ENCODE measurements at places on chromosomes 11 and 22.
A peak's percentile ranks its signal among the peaks of the same experiment; 100 is the strongest.

DNA sequence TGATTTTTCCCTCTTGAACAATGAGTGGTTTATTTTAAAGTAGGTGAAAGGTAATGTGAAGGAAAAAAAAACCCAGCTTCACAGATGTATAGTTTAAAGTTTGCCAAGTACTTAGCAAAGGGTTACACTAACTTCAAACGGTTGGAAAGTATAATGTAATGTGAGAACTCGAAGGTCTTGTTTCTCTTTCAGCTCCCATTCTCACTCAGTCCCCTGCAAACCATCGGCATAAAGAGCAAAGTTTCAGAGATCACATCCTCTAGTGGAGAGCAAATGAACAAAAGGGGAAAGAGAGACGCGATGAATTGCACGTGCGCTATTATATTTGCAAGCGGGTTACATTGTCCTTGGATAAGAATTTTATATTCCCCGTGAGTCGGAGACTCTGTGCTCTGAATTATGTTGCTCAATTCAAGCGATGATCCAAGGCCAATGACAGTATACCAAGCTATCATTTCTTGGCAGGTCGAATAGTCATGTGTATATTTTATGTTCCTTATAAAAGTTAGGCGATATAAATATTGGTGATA, 37.6 kb upstream of the BIRC3 start:
- no peak for DNase-seq

DNA sequence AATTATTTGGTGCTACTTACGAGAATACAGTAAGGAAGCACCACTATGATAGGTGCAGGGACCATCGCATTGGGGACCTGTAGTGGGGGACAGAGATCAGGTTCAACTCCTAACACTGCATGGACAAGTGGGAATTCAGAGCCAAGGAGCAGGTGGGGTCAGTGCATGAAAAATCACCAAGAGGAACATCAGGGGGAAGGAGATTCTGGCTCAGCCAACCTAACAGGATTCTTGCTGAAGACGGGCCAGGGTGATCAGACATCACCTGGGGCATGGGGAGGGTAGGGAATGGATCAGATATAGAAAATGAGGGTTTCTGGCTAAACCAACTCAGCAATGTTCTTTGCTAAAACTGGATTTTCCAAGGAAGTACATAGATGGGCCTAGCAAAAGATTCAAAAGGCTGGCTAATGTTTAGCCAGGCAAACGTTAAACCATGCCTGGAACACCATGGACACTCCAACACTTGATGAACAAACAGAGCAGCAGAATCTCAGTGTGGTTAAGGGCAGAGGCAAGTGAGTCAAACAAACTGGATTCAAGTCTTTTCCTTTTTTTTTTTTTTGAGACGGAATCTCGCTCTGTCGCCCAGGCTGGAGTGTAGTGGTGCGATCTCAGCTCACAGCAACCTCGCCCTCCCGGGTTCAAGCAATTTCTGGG, 70.0 kb downstream of the MICAL3 start:
- DNase-seq = no peak

- no peak for DNase-seq
Measured at GRCh38 chr11:81707881-81708280, 1025.8 kb downstream of the FAM181B start.

DNA sequence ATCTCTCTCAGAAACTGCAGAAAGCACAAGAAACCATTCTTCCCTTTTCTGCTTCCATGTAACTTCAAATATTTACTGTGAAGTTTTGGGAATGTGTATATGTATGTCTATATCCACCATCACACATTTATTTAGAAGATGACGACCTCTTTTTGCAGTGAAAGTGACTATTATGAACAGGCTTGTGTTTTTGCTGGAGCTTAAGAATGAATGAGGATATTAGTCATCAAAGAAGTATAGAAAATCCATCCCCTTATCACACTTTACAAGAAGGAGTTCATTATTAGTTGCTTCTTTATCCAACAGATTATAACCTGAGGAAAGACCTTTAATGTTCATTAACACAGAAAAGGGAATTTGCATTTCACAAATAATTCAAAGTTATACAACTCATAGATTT, 21.1 kb upstream of the SLC5A12 start:
- DNase-seq = no peak

- DNase-seq = no peak
Measured at GRCh38 chr11:1776331-1776851, 12.7 kb upstream of the CTSD start.

DNA sequence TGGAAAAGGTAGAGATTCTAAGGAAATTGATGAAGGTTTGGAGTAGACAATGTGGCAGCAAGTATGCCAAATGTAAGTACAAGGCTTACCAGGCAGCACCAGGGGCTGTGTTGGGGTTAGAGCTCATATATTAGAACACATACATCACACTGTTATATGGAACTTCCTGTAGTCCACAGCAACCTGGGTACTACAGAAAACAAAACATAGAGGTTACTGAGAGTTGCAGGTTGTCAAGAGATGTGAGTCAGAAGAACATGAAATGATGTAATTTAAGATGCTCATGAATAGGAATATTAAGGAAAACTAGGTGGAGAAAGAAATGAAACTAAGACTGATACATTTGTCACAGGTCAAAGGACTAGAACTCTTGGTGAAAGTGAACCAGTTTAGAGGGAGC, 22.0 kb downstream of the FAT3 start:
- DNase-seq = no peak

- peak; percentile 15 for DNase-seq
Measured at GRCh38 chr11:26193694-26194365, 138.1 kb upstream of the ANO3 start.

GRCh38 chr11:62352355-62353336, 15.4 kb downstream of the ASRGL1 start:
- no peak for DNase-seq

DNA sequence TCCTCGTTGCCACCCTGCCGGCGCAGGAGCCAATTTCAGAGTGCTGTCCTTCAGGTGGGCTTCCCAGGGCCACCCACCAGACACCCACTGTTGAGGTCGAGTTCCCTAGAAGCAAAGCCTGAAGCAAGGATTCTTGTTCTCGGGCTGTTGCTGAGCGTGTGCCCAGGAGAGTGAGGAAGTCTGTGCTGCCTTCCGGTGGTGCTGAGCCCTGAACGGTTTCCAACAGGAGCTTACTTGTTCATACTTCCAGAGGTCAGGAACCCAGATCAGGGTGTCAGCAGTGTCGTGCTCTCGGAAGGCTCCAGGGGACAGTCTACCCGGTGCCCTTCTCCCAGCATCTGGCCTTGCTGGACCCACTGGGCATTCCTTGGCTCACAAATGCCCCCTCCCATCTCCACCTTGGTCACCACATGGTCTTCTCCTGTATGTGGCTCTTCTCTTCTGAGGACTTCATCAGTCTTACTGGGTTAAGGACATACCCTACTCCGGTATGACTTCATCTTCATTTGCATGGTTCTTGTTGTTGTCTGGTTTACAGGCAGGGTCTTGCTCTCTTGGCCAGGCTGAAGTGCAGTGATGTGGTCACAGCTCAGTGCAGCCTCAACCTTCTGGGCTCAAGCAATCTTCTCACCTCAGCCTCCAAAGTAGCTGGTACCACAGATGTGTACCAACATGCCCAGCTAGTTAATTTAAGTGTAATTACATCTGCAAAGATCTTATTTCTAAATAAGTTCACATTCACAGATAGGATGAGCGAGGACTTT, 11.2 kb downstream of the SLC25A1 start:
- no peak for DNase-seq

GRCh38 chr11:57323167-57323854, 1.4 kb downstream of the TNKS1BP1 start:
- peak; percentile 64 for DNase-seq

GRCh38 chr11:107545101-107545514, 20.4 kb downstream of the ALKBH8 start:
- peak; percentile 57 for DNase-seq

DNA sequence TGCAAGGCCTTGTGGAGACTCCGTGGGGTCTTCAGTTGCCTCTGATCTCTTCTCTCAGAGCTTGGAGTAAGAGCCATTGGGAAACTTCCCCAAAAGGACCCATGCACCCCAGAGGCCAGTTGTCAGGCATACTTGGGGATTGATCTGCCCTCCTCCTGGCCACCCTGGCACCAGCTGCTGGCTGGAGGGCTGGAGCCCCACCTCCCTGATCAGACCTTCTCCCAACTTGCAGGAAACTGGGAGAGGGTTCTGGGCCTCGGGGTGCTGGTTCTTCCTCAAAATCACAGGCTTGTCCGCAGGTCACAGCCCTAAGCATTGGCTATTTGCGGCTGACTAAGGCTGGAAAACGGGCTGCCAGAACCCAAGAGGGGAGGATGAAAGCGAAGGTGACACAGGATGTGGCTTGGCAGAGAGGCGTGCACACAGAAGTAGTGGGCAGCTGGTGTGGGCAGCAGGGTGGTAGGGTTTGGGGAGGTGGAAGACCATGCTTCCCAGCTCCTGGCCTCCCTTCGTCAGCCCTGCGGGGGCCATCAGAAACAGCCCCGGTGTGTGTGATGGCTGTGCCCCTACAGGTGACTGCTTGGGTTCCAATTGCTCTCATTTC, 1.3 kb upstream of the DGKZ start:
- no peak for DNase-seq

DNA sequence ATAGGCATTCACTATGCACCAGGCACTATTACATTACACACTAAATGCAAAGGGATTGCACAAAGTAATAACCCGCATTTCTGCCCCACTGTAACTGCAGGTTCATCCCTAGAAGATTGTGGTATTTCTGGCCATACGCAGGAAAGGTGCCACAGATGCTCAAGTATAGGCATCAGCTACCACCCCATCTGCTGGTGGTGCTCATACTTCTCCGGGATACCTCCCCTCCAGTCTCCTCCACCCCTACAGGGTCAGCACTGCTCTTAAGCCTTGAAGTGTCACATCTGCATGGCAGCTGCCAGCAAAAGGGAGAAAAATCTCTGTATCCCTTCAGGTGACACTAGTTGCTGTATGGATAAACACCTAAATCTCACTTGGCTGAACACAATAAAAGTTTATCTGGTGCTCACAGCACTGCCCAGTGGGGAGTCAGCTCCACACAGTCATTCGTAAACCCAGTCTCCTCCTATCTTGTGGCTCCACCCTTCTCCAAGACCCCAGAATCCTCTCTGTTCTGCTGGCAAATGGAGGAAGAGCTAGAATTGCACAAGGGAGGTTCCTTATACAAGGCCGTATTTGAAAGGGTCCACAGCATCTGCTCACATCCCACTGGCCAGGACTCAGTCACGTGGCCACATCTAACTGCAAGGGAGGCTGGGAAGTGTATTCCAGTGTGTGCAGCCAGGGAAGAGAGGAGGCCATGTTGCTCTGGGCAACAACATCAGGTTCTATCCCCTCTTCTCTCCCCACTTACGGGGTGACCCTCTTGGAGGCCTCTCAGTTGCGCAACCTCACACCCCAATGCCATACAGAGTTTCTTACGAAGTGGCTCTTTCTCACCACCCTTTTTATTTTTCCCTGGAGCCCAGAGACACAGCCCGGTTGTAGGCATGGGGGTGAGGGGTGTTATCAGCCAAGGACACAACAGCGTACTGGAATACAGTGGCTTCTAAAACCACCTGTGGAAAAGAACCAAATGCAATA, 114.7 kb downstream of the BUD13 start:
- DNase-seq = no peak

DNA sequence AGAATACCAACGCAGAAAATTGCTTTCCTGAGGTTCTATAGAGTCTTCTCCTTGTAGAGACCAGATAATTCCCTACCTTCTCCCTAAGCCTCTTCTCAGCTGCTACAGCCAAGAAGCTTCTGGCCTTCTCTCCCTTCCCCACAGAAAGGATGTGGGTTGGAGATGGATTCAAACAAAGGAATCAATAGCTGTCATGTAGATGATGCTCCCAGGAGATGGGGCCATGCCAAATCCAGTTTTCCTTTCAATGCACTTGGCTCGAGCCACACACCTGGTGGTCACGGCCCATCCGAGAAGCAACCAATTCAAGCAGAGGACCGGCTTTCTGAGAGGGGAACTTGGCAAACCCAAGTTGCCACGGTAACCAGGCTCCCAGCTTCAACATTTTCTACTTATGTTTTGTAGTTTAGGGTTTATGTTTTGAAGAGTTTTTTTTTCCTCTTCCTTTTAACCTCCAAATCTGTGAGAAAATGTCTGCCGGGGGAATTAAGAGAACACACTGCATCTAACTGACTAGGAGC, 31.3 kb upstream of the OPCML start:
- DNase-seq = no peak

- DNase-seq = peak; percentile 89
Measured at GRCh38 chr11:45178890-45179671, 32.6 kb downstream of the PRDM11 start.

GRCh38 chr11:27926981-27927481, 180.9 kb downstream of the KIF18A start:
- peak; percentile 81 for DNase-seq

DNA sequence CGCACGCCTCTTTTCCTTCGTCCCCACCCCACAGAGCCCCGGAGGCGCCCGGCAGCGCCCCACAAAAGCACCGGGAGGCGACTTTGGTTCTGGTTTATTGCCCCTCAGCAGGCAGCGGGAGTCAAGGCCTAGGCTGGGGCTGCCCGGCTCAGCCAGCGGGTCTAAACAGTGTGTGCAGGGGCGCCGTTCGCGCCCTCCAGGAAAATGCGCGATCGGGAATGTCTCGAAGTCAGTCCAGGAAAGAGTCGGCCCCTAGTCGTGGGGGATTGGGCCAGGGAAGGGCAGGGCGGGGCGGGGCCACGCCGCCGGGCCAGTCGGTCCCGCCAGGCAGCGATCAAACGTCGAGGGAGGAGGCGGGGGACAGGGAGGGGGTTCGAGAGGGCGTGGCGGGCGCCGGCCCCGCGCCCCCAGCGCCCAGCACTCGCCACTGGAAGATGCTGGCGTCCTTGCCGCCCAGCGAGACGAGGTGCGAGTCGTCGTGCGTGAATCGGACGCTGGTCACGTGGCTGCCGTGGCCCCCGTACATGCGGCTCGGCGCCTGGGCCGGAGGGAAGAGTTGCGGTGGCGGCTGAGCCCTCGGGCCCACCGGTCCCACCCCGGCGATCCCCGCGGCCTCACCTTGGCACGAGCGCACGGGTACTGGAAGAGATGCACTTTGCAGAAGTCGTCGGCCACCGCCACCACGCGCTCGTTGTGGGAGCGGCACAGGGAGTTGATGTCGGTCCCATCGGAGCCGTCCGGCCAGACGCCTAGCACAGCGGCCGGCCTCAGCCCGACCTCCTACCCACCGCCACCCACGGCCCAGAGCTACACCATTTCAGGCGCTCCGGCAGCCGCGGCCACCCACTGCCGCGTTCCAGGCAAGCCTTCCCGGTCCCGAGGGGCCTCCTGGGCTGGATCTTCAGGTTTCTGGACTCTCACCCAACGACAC, 741 bp upstream of the MTA2 start:
- DNase-seq = peak; percentile 67
